GM04503 (cell line): ENCODE measurements at places on chromosomes 1 and 21.

- no peak for DNase-seq
Observed at GRCh38 chr1:38059635-38060250, 13.2 kb upstream of the POU3F1 start.

DNA sequence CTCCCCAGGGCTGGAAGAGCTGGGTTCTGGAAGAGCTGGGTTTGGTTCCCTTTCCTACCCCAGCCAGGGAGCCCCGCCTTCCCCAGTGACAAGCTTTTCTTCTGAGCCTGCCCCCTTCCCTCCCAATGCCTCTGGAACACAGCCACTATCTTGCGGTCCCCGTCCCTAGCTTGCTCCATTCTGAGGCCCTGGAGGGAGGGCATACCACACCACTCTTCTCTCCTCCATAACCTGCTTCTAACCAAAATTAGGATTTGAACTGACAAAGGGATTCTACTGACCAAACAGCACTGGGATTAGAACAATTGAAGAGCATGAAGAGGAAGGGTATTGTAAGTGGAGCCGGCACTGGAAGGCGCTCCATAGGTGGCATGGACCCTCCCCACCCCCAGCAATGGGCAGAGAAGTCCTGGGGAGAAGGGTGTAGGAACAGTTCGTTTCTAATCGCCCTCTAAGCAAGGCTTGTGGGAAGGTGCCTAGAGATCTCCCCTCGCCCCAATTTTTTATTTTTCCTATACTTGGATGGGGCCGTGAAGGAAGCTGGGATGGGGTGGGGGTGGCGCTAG lies 690 bp downstream of the C1orf216 start:
- peak; percentile 45 for DNase-seq

GRCh38 chr1:171488190-171488929 lies 3.0 kb downstream of the PRRC2C start:
- no peak for DNase-seq

- DNase-seq, result no peak
Observed at GRCh38 chr1:53460666-53461322, 1.6 kb downstream of the DMRTB1 start.

DNA sequence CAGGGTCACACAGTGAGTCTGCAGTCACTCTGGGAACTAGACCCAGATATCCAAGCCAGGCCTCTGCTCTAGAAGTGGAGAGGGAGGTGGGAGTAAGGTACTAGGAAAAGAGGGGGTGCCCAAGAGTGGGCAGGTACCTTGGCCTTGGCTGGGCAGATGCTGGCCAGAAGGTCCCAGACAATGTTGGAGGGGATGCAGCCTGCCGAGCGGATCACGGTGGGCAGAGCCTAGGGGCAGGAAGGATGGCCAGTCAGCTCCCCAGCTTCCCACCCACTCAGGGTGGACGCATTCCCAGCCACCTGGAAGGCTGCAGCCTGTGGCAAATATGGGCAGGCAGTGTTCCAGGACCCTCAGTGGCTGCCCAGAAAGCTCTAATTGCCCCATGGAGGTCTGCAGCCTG lies 23.3 kb downstream of the SPOCD1 start:
- DNase-seq, result no peak

- DNase-seq, result no peak
Observed at GRCh38 chr1:211356723-211357407, 30.2 kb downstream of the TRAF5 start.

DNA sequence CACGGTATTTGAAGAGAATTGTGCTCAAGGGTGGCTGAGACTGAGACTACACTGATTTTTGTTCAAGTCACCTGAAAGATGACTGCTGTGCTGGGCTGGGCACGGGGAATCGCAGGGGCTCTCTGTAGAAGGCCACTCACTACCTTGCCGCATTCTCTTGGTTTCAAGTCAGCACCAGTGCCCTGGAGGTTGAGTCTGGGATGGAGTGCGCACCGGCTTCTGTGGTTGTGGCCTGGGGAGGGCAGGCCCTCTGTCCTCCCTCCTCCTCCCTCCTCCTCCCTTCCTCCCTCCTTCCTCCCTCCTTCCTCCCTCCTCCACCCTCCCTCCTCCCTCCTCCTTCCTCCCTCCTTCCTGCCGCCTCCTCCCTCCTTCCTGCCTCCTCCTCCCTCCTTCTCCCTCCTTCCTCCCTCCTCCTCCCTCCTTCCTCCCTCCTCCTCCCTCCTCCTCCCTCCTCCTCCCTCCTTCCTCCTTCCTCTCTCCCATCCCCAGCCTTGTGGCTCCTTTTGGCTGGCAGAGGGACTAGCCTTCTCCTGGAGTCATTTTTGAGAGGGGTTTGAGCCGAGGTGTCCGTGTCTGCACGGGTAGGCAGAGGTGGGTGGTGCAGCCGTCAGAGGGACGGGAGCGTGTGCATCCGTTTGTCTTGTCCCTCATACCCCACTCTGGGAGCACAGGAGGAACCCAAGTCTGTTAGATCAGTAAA lies 9.5 kb downstream of the RER1 start:
- DNase-seq, result no peak

DNA sequence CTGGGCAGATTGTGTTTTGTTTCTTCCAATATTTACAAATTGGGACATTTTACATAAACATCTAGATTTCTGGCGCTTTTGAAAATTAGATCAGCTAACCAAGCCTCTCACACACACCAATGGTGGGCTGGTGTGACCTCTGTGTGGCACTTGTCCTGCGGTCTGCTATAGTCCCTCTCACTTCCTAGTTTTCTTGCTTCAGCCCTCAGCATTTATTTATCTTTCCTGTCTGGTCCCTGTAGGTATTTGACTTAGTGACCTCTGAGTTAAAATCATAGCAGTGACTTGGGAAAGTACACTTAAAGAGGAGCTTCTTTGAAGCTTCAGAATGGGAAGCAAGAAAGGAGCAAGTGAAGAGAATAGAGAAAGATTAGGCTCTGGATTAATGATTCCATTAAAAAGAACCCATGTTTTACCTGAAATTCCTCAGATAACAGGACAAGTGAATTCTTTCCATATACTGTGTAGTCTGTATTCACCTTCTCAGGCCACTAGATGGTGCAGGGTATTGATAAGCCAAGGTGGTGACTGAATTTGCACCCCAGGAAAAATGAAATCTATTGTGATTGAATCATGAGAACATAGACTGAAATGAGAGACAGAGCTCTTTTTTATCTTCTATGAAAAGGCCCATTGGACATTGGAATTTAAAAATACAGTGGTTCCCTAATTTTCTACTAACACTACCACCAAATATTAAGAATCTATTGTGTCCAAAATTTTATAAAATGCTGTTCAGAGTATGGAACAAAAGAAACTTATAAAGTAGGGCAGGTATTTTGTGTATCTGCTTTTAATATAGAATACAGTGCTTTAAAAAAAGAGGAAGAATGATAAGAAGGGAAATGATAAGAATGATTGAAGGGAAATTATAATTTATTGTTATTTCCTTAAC lies 7.1 kb upstream of the DIPK1A start:
- DNase-seq, result no peak

- no peak for DNase-seq
Observed at GRCh38 chr1:23869051-23869450, 961 bp upstream of the FUCA1 start.

- no peak for DNase-seq
Observed at GRCh38 chr1:242245255-242245654, 246.4 kb upstream of the MAP1LC3C start.

GRCh38 chr1:58727364-58727763 lies 27.5 kb upstream of the MYSM1 start:
- DNase-seq, result peak; percentile 83

- no peak for DNase-seq
Observed at GRCh38 chr1:61149010-61149860, 66.9 kb downstream of the NFIA start.

GRCh38 chr1:52474807-52475206 lies 70.4 kb downstream of the PRPF38A start:
- no peak for DNase-seq

DNA sequence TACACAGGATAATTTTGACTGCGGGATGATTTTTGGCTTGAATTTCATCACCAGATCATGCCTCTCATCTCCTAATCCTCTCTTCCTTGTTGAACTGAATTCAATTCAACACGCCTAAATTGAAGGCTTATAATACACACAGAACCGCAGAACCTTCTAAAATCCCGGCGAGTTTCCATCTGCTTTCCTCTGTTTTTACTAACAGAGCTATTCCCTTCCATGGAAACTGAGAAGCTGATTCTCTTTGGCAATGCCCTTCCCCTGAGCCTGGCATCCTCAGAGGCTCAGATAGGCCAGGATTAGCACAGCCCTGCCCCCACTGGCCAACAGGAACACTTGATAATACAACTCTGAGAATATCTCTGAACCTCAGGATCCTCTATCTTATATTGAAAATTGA lies 130.2 kb downstream of the CAPN8 start:
- DNase-seq, result no peak

GRCh38 chr1:223711173-223711572 lies 1.2 kb upstream of the CAPN2 start:
- no peak for DNase-seq

GRCh38 chr1:38041936-38042834 lies 4.4 kb downstream of the POU3F1 start:
- DNase-seq, result no peak

GRCh38 chr1:211985556-211986264 lies 49.6 kb downstream of the INTS7 start:
- DNase-seq, result no peak

DNA sequence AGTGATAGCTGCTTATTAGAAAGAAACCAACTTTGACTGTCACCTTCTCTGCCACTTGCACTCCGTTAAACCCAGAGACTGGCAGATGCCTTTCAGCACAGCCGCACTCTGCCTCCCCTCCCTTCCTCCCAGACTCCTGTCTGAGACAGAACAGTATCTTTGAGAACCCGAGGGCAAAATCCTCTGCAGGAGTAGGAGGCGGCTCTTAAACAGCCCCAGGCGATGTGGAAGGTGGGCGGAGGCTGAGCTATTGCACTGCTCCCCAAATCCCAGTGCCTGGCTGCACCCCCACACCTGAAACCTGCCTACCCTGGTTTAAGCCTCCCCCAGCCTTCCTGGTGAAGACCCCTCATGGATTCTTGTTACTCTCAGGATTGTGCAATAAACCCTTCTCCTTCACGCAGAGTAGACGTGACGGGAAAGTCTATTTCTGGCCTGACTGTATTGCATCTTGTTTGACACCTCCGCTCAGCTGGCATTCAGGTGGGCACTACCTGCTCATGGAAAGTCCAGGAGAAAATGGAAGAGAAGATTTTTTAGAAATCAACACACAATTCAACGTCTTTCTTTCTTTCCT lies 34.4 kb upstream of the IGSF21 start:
- no peak for DNase-seq

DNA sequence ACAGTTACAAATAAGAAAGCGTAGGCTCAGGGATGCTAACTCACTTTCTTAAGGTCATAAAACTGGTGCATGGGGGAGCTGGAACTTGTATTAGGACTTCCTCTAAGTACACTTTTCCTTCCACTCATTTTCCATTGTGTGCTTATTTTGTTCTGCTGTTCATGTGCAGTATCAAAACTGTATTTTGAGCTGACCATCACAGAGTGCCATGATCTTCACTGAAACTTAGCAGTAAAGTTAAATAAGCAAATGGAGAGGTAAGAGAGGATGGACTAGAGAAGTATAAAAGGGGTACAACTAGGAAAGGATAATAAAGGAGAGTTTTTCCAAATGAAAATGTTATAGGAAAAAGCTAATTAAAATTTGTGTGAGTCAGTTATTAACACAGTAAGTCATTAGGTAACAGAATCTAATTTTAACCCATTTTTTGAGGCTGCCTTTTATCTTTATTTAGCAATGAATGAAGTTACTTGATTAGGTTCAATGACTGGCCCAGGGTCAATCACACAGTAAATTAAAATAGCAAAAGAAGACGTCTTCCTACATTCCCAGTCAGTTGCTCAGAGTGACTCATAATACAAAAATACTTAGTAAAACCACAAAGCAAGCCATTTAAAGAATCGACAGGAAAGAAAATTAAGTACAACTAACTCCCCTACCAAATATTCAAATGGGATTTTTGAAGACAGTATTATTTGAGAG lies 165.8 kb upstream of the C1orf105 start:
- peak; percentile 54 for DNase-seq

- no peak for DNase-seq
Observed at GRCh38 chr21:45290948-45291612, 3.4 kb upstream of the POFUT2 start.

GRCh38 chr1:2385606-2386280 lies 5.6 kb downstream of the MORN1 start:
- no peak for DNase-seq

- no peak for DNase-seq
Observed at GRCh38 chr1:87820668-87821334, 492.1 kb downstream of the LMO4 start.
